ENCODE measurements at places on chromosomes 6 and 20.
A peak's percentile ranks its signal among the peaks of the same experiment; 100 is the strongest.

- no peak for DNase-seq
These were observed 19.7 kb downstream of the CD40 start for GRCh38 chr20:46137816-46138215.

GRCh38 chr20:2022163-2022562 is 28.3 kb upstream of the PDYN start:
- DNase-seq: no peak

GRCh38 chr20:57524511-57525176 is at the start of gene CTCFL:
Gene CTCFL, minus strand, starts transcription at chr20:57525140. Its CDS starts 935 bp downstream, at chr20:57524205.
- DNase-seq: no peak

- no peak for DNase-seq
These were observed 607.1 kb downstream of the COL12A1 start for GRCh38 chr6:74598462-74599393.

DNA sequence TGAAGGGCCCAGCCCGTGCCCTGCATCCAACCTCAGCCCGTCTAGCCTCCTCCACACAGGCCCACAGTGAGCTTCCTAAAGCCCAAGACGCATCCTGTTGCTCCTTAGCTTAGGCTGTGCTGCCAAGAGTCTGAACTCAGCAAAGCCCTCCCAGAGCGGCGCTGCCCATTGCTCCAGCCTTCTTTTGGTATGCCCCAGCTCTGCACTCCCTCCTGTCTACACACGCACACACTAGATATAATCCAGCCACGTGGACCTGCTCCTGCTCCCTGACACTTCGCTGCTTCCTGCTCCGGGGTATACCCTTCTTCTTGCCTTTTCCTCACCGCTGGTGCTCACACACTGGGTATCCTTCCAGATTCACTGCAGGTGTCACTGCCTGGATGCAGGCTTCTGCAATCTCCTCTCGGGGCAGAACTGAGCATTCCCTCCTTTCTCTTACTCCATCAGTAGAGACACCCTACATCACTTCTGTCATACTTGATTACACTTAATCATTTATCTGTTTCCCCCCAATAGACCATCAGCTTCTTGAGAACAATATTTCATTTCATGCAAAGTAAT is 23.8 kb downstream of the GABRR2 start:
- DNase-seq: no peak

DNA sequence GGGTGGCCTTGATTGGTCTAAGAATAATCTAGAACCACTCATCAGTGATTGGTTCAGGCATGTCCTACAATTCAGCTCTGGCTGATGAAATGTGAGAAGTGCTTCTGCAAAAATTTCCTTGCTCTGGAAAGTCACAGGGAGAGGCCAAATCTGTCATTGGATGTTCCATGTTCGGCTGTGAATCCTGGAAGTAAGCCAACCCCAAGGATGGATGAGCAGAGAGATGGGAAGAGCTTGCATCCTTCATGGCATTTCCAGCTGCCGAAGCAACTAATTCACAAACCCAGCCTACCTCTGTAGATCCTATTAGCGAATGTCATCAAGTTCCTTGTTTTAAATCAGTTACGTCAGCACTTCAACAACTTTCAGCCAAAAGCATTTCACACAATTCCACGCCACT is 187.2 kb upstream of the SOX4 start:
- no peak for DNase-seq

GRCh38 chr6:15754035-15754705 is 91.3 kb upstream of the DTNBP1 start:
- DNase-seq: no peak

GRCh38 chr6:79518842-79519241 is 18.4 kb downstream of the LCA5 start:
- DNase-seq: no peak

GRCh38 chr6:3377536-3378397 is 79.1 kb downstream of the SLC22A23 start:
- no peak for DNase-seq

DNA sequence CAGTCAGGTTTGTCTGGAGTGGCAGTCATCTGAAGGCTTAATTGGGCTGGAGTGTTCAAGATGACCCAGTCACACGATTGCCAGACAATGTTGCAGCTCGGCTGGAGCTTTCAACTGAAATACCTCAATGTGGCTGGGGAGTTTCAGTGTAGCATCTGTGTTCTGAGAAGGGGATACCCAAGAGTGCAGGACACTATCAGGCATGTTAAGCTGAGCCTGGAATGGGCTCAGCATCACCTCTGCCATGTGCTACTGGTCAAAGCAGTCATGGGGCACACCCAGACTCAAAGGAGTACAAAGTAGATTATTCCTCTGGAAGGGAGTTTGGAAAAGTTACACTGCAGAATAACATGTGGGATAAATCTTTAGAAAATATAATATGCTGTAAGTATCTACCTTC is 363.9 kb downstream of the KIF16B start:
- DNase-seq: no peak

DNA sequence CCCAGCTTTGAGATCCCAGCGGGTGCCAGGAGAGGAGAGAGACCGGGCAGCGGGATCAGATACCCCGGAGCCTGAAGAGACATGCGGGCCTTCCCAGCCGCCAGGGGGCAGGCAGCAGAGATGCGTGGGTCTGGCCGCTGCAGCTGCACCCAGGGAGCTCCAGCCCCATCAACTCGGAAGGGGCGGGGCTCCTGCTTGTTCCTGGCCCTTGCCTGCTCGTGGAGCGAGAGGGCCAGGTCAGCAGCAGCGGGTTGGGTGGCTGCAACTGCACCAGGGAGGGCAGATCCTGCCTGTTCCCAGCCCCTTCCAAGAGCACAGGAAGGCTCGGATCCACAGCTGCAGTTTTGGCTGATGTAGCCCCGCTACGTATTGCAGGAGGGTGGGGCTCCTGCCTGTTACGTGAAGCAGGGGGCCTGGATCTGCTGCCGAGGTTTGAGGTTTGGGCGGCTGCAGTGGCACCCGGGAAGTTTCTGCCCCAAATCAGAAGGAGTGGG is 532.8 kb downstream of the RFPL4B start:
- DNase-seq: peak; percentile 77

DNA sequence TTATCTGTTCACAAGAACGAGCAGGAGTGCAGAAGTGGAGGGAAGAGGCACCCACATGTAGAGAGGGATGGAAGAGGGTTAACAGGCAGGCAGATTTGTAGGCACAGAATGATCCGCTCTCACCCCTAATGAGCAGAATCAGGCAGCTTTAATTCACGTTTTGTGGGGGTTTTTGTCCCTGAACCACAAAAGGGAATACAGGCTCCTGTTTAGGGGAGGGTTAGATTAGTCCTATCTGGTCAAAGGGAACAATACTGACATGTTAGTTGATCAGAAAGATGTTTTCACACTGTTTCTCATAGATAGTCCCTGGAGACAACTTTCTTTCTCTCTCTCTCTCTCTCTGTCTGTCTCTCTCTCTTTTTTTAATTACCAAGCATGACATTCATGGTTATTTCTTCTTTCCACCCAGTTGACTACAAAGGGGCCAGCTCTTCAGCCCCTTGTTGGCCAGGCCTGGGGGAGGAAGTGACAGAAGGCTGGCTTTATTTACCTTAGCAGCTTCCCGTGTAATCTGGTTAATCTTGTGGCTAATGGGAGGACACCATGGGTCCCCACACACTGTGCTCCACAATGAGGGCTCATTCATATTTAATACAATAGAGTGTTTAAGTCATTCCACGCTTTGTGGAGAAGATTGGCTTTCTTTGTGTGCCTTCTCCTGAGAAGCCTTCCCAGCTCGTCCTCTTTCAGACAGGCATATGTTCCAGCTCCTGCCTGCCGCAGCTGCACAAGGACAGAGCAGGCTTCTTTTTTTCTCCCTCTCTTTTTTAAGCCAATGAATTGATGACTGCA is 958.8 kb downstream of the TFAP2A start:
- DNase-seq: no peak

DNA sequence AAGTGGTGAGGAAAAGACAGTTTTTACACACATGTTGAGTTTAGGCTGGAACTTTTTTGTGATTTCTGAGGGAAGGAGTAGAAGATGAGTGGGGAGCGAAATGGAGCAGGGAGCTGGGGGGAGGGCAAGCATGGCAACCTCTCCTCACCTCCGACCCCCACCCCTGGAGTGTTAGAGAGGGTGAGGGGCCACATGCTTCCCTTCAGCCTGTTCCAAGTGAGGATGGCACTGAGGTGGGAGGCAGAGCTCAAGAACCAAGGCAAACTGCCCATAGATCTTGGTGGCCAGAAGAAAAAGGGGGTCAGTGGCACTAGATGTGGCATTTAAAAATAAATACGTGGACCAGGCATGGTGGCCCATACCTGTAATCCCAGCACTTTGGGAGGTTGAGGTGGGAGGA is 4.8 kb downstream of the TTBK1 start:
- peak; percentile 41 for DNase-seq

DNA sequence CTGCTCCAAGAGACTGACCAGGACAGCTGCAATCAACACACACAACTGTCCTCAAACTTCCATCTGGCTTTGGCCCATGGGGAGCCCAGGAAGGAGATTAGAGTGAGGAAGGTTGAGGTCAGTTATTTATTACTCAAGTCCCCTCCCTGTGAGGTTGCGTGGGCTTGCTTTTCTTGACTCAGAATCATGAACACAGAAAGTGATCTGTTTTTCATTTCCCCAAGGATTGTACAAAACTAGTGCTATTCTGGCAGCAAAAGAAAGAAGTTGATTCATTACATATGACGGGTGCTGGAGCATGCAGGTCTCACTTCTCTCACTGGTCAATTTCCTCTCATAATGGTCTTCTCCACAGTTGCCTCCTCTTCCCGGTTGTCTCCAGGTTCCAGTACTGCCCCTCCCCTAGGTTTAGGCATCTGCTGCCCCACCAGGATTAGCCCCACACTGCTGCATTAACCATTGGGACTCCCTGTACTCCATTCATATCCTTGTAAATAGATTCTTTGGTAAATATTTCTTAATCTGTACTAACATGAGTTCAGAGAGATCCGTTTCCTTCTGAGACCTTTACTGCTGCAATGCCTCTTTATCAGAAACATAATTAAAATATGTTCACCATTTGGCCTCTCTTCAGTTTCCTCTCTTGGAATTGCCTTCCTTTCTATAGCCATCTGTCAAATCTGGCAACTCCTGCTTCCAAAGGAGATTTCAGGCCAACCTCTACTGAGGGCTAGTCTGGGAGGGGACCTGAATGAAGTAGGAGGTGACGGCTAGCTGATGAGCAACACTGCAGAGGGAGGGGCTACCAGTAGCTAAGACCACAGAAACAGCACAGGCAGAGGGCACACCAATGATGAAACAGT is 888.8 kb downstream of the QKI start:
- no peak for DNase-seq

DNA sequence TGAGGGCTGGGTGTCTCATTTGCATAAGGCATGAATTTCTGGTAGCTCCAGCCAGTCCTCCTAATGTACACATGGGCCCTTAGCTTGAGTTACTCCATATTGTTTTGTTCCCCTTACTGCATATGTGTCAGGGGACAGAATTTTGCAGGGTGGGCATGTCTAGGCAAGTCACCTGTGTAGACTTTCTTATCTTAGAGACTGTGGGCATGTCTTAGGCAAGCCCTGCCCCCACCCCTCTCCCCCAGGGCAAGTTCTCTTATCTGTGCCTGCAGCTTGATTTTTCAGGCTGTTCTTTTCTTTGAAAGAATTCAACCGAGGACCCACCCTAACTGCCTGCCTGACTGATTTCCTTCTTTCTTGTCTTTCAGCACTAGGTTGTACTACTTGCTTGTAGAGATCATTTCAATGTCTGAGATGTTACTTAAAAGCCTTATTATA is 32.1 kb downstream of the NHLRC1 start:
- no peak for DNase-seq

GRCh38 chr6:110529355-110529754 is 52.9 kb upstream of the SLC22A16 start:
- DNase-seq: no peak

GRCh38 chr6:88086792-88087191 is 39.2 kb downstream of the SPACA1 start:
- no peak for DNase-seq

DNA sequence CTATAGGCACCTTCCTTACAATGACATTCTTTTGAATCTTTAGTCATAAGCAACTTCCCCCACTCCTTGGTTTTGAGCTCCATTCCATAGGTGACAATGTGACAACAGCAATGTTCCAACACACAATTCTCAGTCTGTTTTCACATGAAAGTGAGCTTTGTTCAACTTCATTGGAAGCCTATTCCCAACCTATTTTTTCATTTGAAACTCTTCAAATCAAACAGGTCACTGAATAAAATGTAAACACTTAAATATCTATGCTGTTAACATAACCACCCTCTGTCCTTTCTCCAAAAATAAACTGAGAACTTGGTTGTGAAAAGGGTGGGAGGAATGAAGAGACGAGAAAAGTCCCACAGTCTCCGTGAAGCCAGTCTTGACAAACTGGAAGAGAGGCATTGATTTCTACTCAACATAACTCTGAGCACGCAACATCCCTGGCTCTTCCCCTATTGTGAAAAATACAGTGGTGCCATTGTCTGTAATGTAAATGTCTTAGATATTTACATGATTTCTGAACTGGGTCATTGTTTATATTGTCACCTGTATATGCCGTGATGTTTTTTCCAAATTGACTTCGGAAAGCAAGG is 343.1 kb downstream of the TFAP2A start:
- DNase-seq: no peak

- DNase-seq: no peak
These were observed 22.6 kb downstream of the MOCS1 start for GRCh38 chr6:39911513-39912125.

DNA sequence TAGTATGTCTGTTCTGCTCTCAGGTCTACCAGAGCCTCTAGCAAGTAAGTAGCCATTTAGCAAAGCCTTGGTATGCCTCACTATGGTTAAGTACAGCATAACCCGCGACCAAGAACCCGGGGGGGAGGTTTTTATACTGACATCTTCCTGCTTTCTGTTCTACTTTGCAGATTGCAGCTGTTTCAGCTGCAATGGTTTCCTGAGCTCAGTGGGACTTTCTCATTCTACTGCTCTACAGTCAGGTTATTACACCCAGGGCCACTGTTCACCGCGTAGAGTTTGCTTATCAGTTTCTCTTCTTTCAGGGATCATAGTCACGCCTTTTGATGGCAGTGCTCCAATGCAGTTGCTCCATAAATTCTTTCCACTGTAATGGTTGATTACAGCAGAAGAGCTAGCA is 631.3 kb downstream of the TFAP2A start:
- DNase-seq: no peak

DNA sequence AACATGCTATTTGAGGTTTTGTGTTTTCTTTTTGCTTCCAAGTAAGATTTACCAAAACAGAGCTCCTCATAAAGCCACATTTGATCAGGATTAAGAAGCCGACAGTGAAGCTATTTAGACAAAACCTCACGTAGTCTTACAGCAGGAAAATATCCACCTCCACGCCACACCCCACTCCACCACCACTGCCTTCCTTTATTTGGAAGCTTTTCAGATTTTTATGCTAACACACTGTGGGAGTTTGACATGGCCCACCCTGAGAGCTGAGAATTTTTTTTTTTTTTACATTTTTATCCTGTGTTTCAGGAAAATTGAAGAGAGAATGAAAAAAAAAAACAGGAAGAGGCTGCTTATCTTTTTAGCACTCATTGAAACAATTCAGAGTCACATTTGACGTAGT is 104.8 kb upstream of the MC3R start:
- DNase-seq: no peak

Measured in spleen (tissue), 13 donors.